ENCODE measurements at places on chromosomes 2 and 18.
A peak's percentile ranks its signal among the peaks of the same experiment; 100 is the strongest.

DNA sequence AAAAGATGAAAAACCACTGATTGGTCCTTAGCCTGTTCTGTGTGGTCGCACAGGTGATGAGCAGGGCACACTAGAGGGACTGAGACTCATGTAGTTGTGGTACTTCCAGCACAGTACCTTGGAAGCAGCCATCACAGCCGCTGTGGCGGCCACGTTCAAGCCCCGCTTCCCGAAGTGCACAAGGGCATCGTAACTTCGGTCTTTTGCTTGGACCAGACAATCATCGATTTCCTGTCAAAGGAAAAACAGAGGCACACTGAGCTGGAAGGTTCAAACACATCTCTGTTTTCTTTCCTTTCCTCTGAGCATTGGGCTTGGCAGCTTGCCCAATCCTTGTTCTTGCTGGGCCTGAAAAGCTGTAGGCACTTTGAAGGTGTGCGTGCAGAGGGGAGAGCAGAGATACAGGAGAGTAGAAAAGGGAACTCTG, 52.6 kb downstream of the MRPL35 start:
- no peak for DNase-seq

DNA sequence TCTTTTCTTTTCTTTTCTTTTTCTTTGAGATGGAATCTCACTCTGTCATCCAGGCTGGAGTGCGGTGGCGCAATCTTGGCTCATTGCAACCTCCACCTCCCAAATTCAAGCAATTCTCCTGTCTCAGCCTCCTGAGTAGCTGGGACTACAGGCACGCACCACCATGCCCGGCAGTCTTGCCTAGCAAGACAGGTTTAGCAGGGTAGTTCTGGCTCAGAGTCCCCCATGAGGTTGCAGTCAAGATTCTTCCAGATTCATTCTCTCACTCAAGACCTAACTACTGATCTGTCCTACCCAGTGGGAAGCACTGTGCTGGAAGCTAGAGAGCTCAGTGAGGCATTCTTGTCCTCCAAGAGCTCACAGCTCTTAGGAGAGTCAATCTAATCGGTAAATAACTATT, 17.6 kb upstream of the ZAP70 start:
- no peak for DNase-seq

DNA sequence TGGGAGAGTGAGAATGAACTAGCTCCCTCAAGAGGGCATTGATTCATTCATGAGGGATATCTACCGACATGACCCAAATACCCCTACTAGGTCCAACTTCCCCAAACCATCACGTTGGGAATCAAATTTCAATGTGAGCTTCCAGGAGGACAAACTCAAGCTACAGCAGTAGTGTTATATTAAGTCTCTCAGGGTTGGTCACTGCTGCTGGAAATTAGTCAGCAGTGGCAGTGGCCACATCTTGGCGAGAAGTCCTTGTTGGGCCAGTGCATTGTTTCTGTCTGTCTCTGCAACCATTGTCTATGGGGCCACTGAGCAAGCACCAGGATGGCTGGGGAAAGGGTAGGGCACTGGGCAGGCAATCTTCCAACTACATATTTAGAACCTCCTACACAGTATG, 47.5 kb downstream of the THUMPD2 start:
- no peak for DNase-seq

DNA sequence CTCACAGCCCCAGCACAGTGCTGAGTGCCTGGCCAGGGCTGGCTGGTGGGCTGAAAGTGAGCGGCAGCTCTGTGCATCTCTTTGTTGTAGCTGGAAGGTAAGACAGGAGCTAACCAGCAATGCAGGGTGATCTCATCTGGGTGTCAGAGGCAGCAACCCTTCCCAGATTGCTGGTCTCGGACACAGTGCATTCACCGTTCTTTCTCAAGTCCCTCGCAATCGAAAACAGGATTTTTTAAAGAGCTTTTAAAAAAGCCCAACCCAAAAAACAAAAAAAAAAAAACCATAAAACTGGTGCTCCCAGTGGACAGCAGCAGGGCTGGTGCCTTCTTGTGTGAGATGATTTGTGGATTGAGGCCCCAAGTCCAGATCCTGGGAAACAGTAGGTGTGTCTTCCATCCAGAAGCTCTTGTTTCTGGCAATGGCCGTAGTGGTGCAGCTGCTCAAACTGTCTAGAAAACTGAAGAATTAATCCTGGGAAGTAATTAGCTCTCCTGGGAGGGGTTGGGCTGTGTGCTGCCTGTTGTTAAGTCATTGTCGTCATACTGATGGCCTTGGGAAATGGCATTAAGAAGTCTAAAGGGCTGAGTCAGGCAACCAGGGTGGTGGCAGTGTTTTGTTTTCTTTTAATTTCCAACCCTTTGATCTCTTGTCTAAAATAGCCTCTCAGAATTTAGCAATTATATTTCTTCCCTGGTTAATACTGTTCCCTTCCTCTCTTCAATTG, 156.7 kb downstream of the KLHL29 start:
- DNase-seq: no peak

DNA sequence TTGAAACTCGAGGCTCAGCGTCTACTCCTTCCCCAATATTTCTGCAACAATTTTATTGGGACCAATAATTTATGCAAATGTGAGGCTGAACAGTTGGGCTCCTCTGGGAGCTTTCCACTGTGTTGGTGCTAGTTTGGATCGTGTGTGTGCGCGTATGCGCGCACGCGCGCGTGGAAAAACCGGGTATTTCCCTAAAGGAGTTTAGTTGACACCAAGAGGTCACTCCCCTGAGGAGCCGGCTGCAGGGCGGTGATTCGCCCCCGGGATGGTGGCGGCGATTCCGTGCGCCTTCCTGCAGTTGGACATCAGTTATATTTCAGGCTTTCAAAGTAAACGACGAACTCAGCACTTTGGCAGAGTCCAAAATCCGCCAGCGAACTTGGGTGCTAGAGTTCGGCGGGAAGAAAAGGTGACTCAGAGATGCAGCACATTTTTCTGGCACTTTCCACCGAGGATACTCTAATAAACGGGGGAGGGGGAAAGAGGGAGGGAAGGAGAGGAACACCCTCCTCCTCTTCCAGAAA, 186.5 kb upstream of the FANCL start:
- DNase-seq: peak; percentile 3

- no peak for DNase-seq
Observed at GRCh38 chr2:20213651-20214565, 11.0 kb downstream of the SDC1 start.

DNA sequence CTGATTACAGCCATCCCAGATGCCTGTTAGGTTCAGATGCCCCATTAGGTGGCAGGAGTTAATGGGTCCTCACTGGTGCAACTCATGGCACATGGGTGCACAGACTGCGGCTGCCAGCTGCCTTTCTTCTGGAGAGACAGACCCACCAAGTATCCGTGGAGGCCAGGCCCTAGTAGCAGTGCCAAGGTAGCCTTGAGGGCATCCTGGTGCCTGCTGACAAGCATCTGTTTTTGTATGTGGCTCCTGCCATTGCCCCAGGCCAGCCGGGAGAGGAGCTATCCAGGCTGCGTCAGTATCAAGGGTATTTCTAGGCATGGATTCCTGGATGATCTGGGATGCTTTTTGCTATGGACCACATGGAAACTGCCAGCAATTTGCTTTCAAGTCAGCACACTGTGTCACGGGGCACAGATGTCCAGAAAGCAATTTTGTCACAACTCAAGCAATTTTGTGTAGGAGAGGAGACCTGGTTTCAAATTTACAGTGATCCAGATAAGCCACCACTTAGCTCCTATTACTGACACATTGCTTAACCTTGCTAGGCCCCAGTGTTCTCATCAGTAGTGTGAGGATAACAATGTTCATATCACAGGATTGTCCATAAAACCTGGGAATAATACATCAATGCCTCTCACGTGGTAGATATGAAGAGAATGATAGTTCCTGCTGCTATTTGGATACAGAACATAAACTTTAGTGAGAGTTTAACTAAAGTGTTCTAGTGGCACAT, 815.1 kb upstream of the RAB6C start:
- no peak for DNase-seq

DNA sequence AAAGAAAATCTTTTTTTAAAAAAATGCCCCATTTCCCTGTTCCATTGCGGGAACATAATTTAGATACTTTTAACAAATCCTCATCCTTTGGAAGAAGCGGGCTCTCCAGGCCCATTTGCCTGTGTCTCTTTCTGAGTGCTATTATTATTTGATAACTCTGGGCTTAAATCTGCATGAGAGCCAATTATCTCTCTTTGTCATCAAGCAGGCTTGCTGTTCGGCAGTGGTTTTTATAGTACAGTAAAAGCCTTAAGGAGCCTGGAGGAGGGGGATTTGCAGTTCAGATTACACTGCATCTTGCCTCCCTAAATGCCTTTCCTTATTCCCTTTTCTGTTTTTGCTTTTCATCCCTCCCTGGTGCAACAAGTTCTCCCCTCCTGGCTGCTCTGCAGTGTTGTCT, 50.6 kb downstream of the CELF4 start:
- no peak for DNase-seq

DNA sequence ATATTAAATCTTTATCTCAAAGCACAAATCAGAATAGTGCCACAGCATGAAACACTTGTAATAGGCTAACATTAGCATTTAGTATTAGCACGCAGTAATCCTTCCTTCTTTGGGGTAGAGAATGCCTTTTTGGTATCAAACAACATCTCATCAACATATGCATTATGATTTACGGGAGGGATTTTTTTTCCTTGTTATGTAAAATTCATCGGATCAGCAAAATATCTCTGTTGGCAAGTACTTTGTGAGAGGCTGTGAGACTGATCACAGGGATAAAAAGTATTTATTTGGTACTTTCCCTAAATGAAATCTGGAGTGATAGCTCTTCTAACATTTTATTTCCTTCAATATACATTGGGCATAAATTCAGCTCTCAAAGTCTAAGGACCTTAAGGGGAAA, 68.4 kb upstream of the TMEM178A start:
- no peak for DNase-seq

DNA sequence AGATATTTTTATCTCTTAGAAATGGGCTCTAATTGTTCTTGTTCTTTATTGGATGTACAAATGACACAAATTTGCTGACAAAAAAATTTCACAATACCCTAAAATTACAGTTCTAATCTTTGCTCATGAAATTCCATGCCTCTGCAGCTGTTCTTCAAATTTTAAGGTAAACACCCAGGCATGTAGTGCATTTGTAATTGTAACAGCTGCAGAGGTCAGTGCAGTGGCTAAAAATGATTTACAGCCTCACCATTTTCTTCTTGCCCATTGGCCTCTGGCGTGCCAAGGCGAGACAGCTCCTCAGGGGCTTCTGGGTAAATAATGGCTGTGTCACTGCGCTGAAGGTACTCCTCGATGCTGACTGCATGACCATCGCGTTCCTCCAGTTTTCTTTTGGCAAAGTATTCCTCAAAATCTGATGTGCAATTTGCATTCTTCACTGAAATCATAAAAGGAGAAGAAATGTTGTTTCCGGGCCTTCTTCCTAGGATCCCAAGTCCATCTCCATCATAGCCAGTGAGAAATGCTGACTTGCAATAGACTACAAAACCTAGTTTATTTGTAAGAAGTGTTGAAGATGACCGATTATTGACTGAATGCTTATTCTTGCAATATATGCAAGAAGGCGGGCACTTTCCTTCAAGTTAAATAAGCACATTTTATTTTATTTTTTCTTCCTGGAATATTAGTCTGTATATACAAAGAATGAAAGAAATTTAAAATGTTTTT, 115.2 kb downstream of the ZEB2 start:
- no peak for DNase-seq

DNA sequence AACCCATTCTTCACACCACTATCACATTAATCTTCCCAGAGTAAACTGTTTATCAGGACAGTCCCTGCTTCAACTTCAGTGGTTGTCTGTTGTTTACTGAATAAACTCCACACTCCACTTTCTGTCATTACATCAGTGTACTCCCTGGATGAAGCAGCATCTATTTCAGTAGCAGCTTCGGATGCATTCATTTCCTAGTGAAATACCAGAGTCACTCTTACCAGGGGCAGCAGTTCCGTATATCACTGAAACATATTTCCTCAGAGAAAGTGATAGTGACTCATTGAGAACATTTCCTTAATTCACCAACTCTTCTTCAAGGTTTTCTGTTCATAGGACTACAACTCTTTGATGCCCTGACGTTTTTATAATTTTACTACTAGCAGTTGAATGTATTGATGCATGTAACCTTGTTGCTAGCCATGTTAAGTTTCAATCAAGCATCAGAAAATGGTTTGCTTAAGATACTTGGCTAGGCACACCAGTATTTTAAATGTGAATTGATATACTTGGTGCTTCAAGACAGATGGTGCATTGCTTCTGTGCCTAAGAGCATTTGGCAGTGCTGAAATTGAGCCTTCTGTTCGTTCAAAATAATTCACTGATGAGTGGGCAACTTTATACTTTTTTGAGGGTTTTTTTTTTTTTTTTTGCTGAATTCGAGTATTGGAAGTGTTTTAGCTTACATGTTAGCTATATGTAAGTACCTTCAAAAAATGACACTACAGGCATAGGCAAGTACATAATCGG, 92.3 kb downstream of the UBE2E3 start:
- DNase-seq: no peak

DNA sequence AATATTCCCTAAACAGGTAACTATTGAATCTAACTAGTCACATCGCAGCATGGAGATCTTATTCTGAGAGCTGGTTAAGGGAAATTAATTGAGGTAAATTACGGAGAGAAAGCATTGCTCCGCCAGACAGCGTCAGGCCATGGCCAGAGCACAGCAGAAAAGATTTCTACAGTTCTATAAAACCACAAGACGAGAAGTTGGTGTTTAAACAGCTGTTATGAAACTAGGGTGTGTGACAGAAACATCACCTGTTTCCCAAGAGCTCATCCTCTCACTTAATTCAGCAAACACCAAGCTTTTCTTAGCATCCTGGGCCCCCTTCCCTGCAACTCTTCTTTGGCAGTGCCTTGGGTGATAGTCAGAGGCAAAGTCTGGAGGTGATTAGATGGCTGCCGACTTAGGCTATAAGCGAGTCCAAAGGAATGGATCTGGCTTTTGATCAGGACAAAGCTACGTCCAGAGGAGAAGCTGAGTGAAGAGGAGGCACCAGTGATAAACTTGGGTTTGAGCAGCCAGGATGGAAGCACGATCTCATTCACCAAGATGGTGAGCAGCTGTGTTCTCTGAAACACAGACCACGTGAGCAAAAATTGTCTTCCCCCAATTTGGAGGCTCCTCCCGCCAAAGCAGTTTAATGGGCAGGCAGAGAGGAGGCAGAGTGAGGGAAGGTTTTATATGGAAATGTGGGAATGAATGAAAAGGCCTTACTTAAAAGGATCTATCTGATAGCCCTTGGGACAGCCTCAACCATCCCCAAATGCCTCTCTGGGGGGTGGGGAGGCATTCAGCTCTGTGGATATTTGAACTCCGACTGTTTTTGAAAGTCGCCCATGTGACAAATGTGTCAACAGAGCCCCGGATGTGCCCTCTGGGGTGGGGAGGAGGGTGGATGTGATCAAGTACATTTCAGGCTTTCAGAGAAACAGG, 57.8 kb downstream of the PKDCC start:
- DNase-seq: peak; percentile 87

GRCh38 chr2:72153026-72153791, 5.5 kb upstream of the CYP26B1 start:
- no peak for DNase-seq

DNA sequence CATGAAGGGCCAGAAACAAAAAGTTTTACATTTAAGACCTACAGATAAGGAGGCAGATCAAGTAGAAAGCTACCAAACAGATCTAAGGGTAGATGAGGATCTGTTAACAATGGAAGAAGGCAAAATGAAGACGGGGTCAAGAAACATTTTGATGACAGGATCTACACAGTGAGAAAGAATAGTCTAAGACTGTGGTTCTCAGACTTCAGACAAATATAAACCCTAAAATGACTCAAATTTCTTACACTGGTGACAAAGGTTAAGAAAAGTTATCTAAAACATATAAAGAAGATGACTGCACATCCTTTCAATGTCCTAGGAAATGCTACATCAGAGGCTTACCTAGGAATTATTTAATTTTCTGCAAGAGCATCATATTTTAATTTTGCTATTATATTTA, 34.4 kb downstream of the TRIP12 start:
- DNase-seq: no peak
